ENCODE measurements at places on chromosomes 12 and 14.
A peak's percentile ranks its signal among the peaks of the same experiment; 100 is the strongest.

DNA sequence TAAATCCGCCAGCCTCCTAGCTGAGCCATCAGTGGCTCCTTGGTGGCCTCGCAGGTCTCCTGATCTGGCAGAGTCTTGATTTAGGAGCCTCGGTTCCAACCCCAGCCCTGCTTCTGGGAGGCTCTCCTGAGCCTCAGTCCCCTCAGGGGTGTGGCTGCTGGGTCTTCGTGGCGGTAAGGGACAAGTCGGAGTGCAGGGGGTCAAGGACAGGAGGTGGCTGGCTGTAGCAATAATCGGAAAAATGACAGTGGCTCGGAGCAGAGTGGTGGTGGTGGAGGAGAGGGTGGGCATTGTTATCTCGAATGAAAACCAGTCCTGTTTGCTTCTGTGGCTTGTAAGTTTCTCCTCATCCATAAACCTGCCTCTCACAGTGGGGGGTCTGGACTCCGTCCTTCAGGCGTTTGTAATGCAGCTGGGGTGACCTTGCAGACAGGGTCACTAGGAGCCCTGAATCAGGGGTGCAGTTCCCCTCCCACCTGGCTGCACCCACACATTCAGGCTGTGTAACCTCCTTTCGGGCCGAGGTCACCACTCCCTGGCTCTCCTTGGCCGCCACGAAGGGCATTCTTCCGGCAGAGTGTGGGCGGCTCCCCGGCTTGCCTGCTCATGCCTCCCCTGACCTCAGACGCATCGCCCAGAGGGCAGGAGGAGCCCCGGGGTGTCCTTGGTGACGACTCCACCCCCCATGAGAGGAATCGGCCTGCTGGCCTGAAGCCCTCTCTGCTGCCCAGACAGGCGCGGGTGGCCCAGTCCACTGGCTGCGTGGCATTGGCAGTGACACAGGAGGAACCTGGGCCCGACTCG lies 8.1 kb downstream of the BCL7A start:
- DNase-seq: no peak

- peak; percentile 9 for DNase-seq
These were observed 136.4 kb upstream of the USP15 start for GRCh38 chr12:62123721-62124203.

DNA sequence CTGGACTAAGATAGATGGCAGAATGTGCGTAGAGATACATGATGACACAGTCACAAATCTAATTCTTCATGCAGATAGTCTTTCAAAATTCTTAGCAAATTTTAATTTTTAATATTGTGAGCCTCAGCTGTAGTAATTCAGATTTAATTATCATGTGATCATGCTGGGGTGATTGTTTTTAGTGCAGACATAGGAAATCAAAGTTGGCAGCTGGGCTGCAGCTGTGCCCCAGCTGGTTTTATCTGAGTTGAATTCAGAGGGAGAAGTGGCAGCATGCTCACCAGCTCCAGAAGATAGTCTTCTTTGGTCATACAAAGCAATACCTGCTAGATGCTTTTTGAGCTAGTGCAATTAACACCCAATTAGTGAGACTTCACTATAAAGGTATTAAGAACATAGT lies 292.9 kb downstream of the RAD51B start:
- no peak for DNase-seq

GRCh38 chr12:128137140-128137539 lies 129.8 kb upstream of the TMEM132C start:
- DNase-seq: no peak

DNA sequence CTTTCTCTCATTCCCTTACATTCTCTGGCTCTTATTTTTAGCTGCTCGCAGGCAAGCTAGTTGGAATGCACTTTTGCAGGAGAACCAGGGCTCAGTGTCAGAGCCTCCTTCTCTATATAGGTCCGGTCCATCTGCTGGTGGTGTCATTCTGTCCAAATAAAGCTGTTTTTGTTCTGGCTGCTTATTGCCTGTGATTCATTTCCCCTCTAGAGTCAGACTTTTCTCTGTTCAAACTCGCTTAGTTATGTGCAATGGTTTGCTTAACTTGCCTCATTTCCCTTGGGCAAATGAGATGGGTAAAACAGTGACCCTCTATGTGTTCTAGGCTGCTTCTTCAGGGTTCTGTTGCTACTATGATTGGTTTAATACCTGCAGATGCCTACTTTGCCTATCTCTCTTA lies 2.9 kb downstream of the SMARCD1 start:
- DNase-seq: no peak

- DNase-seq: no peak
These were observed 159.4 kb downstream of the TSPAN9 start for GRCh38 chr12:3236345-3237187.

DNA sequence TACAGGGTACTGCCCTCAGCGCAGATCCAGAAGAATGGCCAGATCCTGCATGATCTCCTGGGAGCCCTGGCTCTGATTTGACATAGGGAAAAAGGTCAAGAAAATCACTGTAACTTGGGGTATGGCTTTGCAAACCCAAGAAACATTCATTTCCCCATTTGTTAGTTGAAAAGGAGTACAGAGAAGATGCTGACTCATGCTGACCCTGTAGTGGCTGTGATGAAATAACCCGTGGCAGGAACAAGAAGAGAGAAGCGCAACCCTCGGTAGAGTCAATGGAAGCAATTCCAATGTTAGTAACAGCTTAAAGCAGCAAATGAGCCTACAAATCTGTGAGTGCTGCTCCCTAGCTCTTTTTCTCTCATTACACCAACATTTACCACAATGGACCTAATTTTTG lies 281.6 kb upstream of the NPAS3 start:
- DNase-seq: no peak

GRCh38 chr12:15688838-15689625 lies 100.2 kb downstream of the EPS8 start:
- DNase-seq: no peak

DNA sequence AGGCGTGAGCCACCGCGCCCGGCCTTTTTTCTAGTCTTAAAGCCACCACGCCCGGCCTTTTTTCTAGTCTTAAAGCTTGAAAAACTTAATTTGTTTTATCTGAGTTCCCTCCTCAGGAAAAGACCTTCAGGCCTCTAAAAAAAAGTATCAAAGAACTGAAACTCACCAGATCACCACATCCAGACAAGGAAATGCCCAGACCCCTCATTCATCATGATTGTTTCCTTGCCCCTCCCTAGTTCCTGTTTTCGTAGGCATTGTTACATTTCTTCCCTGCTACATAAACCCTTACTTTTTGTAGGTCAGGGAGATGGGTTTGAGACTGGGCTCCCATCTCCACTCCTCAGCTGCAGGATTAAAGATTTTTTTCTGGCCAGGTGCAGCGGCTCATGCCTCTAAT lies 21.1 kb upstream of the VWF start:
- no peak for DNase-seq

GRCh38 chr12:68121143-68121542 lies 38.4 kb downstream of the IFNG start:
- DNase-seq: no peak

DNA sequence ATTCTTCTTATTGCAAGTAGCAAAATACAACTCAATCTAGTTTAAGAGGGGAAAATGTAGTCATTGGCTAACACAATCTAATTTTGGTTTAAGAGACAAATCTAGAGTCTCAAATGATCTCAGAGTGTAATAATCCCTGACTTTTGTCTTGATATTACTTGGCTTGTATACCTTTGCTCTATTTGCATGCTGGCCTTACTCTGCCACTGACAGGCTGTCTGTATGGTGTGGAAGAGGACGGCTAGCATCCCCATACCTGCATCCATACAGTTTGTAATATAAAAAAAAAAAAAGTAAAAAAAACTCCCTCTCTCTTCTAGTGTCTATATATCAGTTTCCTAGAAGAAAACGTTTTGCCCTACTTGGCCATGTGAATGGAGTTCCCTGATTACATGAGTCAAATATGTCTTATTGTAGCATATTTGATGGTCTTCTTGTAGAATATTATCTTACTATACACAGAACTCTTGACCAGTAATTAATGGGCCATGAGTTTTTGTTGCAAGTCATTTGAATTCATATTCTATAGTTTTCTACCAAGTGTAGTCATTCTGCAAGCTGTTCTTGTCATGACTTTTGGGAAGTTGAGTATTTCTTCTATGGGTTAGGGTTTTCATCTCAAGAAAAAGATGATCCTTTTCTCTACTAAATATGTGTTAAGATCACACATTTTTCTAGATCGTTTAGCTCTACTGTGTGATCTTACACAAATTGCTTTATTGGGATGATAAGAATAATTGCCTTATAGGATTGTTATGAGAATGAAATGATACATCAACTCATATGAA lies 8.2 kb downstream of the HIF1A start:
- DNase-seq: no peak

GRCh38 chr14:77406086-77406485 lies 17.2 kb downstream of the NOXRED1 start:
- no peak for DNase-seq

DNA sequence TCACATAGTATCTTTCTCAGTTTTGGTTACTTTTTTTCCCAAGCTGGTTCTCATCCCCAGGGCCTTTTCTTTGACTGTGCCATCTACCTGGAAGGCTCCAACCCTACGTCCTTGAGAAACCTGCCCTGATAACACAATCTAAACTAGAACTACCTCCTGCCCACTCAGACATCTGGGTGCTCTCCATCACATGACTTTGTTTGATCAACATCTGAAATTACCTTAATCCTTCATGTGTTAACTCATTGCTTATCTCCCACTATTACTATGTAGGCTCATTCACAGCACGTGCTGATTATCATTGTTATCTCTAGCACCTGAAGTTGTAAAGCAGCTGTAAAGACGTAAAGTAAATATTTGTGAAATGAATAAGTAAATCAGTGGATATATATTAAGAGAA lies 784.0 kb downstream of the TMTC2 start:
- DNase-seq: no peak

GRCh38 chr12:46234000-46234399 lies 34.8 kb downstream of the SLC38A1 start:
- DNase-seq: no peak

DNA sequence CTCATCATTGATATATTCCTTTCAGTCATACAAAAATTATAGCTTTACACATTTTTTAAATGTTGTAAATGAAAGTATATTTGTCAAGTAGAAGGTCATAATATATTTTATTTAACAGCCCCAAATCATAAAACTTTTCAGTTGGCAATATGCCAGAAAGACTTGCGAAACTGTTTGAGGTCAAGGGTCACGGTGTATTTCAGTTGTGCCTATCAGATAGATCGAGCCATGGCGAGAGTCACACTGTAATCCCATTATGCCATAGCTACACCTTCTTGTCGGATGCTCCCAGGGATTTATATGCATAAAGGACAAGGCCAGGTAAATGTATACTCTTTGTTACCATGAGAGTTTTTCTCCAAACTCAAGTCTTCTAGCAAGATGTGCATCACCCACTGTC lies 26.7 kb upstream of the G2E3 start:
- DNase-seq: no peak

DNA sequence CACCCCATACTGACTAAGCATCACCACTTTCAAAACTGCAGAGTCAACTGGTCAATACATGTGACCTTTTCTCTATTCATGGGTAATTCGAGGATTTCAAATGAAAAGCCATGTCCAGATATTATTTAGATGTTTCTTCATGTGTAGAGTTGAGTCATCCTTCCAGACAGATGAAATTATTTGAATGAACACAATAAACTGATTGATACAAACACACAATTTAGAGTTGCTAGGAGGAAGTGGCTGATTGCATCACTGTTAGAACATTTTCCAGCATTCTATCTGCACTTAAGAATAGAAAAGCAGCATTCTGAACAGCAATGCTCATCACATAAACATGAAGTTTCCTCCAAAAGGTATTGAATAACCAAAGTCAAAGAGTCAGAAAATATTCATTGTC lies 273.5 kb upstream of the SOX5 start:
- no peak for DNase-seq

DNA sequence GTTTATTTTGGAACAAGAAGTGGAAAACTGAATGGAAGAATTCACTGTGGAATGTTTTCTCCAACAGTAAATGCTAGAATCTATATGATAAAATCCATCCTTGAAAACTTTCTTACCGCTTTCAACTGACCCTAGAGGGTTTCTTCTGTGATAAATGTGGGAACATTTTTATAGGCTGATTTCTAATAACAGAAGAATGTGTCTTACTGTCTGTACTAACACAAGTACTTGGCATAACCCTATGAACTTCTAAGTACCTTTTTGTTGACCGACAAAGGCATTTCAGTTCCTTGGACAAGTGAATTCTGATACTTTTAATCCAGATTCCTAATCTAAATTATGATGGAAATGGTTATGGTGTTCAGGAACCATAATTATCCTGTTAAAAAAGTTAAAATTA lies 1109.7 kb upstream of the FLRT2 start:
- DNase-seq: no peak

DNA sequence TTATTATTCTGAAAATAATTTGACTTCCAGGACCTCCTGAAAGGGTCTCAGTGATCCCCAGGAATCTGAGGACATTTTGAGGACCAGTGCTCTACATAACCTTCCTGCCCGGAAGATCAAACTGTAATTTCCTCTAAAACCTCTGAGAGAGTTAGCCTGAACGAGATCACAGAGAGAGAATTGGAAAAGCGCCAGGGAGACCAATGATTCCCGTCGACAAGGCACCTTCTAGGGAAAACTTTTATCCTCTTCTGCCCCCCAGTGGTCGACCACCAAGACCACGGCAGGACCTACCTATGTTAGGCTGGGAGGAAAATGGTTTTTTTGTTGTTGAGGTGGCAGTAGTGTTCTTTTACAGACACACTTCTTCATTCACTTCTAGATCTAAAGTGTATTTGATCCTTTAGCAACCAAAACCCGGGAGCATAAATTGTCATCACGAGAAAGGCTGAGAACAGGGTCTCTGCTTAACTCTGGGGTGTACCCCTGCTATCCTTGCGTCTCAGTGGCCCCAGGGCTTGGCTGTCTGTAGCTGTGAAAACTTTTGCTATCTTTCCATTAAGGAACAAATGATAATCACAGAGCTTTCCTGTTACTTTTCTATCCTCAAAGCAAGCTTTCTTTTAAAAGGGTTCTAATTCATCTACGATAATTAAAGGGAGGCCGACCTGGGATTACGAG lies 62.9 kb upstream of the NID2 start:
- DNase-seq: no peak

GRCh38 chr12:116346222-116346621 lies 68.7 kb upstream of the MED13L start:
- no peak for DNase-seq

- peak; percentile 72 for DNase-seq
These were observed 33.0 kb downstream of the CDKL1 start for GRCh38 chr14:50363714-50364111.

- no peak for DNase-seq
These were observed 67.3 kb downstream of the VCPKMT start for GRCh38 chr14:50049093-50049492.

GRCh38 chr12:116406529-116406928 lies 129.0 kb upstream of the MED13L start:
- no peak for DNase-seq

- no peak for DNase-seq
These were observed 9.3 kb upstream of the C12orf43 start for GRCh38 chr12:121025442-121026226.

- DNase-seq: no peak
These were observed 477.0 kb downstream of the SOX5 start for GRCh38 chr12:23472329-23472971.

DNA sequence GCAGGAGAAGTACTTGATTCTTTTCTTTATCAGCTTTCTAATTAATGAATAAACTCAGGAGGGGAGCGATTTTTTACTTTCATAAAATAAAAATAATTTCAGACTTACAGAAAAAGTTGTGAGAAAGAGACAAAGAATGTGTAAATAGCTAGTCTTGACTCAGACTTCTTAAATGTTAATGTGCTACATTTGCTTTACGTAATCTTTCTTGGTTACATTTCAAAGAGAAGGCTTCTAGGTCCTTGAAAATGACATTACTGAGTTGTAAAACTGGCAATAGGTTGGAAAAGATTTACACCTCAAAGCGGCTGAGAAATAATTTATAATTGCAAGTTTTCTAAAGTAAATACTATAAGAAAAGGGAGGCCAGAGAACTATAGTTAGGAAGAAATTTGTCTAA lies 28.6 kb downstream of the GABARAPL1 start:
- DNase-seq: no peak
